ENCODE measurements at places on chromosomes 7 and 10.

DNA sequence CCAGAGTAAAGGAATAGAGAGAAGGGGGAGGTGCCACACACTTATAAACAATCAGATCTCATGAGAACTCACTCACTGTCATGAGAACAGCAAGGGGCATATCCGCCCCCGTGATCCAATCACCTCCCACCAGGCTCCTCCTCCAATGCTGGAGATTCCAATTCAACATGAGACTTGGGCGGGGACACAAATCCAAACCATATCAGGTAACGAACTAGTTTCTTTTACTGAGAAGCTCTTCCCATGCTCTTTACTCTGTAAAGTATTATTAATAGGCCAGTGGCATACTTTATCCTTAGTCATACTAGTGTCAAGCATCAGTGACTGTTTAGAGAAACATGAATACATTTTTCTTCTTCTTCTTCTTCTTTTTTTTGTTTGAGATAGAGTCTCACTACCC, 39.4 kb upstream of the ZNF488 start:
- no peak for DNase-seq

DNA sequence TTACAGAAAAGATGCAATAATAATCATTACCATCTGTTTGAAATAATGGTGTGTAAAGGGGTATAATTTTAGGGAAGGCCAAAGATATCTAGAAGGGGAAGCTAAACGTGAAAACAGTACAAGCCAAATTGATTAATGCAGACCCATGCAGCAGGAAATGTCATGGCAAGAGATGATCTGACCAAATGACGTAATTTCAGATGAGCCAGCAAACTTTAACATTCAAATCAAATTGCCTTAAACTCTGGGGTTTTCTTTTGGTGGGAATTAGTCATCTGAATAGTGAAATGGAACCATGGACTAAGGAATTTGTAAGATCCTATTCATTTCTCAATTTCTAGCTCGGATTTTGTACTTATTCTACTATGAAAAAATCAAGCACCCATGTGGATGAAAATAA, 21.4 kb upstream of the SCIN start:
- no peak for DNase-seq

- DNase-seq, result no peak
Measured at GRCh38 chr7:115060095-115060870, 138.4 kb downstream of the MDFIC start.

DNA sequence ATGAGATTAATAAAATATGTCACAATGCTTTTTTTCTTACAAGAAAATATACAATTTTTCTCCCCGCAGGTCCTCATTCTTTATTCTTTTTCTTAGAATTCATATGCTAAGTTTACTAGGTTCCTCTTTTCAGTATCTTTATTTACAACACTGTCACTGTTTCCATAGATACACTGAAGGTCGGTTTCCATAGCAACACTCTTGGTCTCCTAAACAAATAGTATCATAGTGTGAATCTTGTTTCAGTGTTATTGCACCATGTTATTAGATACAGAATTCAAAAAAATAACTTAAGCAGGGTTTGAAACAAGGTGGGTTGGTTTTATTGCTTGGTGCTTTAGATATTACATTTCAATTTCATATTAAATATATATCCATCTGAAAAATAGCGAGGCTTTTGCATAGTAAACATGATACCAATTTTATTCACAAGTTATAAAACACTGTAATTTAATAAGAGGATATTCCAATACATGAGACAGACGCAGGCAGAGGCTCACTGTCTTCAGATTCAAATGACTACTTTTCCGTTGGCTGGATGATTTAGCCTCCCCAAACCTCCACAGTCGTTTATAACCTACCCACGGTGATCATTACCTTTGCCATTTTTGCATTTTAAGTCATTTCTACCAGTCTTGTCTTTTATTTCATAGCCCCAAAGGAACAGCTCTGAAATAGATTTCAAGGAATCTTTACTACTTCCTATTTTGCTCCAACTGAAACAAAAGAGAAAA, 88.9 kb upstream of the KLF6 start:
- no peak for DNase-seq

DNA sequence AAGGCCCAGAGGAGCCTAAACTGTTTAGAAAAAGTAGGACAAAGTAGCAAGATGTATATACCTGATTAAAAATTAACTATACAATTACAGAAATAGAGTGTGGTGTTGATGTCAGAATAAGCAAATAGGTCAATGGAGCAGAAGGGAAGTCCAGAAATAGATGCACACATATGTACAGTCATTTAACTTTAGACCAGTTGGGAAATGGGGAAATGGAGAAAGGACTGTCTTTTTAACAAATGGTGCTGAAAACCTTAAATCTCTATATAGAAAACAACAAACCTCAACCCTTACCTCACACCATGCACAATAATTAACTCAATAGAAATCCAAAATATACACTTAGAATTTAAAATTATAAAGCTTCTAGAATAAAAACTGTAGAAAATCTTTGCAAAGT, 72.2 kb downstream of the CH25H start:
- no peak for DNase-seq

DNA sequence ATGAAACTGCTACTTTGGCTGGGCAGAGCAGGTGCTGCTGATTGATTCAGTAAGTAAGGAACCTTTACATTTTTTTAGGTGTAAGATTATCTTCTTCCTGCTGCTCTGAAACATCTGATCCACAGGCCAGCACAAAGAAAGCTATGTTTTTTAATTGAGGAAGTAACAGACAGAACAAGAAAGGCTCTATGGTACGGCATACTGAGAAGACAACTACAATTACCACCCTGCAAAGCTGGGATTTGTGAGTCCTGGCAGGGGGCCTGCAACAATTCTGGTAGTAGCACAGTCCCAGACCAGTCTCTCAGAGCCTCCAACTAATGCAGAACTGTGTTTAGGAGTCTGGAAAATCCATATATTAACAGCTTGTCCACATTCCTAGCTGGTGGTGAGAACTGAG, 103.0 kb upstream of the LRRTM3 start:
- DNase-seq, result no peak

All from Right ventricle myocardium superior (tissue), 1 donor.